ENCODE measurements at places on chromosomes 13 and 19. TPM values are rescaled to one million over a fixed set of nuclear protein-coding genes. Genes with fewer than 3 reads are reported as not detected.

LAIR1 gene
- total RNA-seq = 0.12 TPM

TMEM86B gene
- 2.7 TPM for total RNA-seq

CCDC70 gene
- not detected for total RNA-seq

MYBPC2 gene
- not detected for total RNA-seq

TSSK6 gene
- total RNA-seq = 2.1 TPM

SEMA6B gene
- total RNA-seq = 5.8 TPM

ZNF816 gene
- total RNA-seq = not detected

ARHGAP45 gene
- total RNA-seq = 2.2 TPM

KIR3DL2 gene
- total RNA-seq = not detected

FLT1 gene
- total RNA-seq = not detected

ZNF17 gene
- total RNA-seq = 3.9 TPM

TRPC4 gene
- 0.18 TPM for total RNA-seq

SOX1 gene
- total RNA-seq = not detected

ZNF416 gene
- 5.0 TPM for total RNA-seq

CCDC194 gene
- total RNA-seq = not detected

PRX gene
- 1.2 TPM for total RNA-seq

FCAR gene
- total RNA-seq = not detected

SHISA7 gene
- total RNA-seq = not detected

NLRP11 gene
- not detected for total RNA-seq

ADGRE2 gene
- 0.42 TPM for total RNA-seq

C5AR2 gene
- total RNA-seq = 0.80 TPM

SYNGR4 gene
- 3.3 TPM for total RNA-seq

COL5A3 gene
- total RNA-seq = 3.8 TPM

CEACAM5 gene
- 1.8 TPM for total RNA-seq

NHLRC3 gene
- 3.9 TPM for total RNA-seq

PLPP2 gene
- 108 TPM for total RNA-seq

MEIOSIN gene
- total RNA-seq = not detected

PSG3 gene
- 0.17 TPM for total RNA-seq

BSG gene
- 654 TPM for total RNA-seq

ATP8A2 gene
- not detected for total RNA-seq

LYL1 gene
- total RNA-seq = 0.72 TPM

MCF2L gene
- 0.27 TPM for total RNA-seq

Measured in A549 treated with CpdA at 1 μM for 4 hours (cell line).